ENCODE measurements at places on chromosomes 6 and 20.

DNA sequence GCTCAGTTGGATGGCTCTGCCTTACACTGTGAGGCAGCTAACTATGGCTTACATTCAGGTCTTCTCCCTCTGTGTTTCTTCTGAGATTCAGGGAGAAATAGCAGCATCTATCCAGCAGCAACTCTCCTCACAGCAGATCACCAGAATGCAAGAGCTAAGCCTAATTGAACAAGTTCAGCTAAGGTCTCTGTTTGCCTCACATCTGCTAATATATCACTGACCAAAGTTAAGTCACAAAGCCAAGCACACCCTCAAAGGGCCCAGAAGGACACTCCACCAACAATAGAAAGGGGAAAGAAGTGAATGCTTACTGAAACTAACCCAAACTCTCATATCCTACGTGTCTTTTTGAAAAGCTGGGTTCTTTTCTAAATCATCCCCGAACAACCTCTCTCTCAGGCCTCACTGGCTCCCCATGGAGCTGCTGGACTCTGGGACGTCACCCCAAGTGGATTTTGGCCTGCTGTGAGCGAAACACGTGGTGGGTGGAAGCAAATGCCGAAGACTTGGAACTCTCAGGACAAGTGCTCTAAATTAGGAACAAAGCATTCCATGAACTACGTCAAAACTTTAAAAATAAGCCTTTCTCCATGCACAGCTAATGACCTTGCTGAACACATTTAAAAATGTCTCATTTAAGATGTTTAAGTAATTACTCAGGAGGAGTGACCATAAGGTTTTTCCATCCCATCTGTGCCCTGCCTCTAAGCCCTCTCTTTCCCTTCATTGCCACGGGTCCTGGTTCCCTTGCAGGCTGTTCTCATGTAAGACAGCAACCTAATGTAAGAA lies 167.5 kb upstream of the PLCB4 start:
- no peak for DNase-seq

- DNase-seq = no peak
Observed at GRCh38 chr6:150967381-150967780, 101.9 kb downstream of the MTHFD1L start.

DNA sequence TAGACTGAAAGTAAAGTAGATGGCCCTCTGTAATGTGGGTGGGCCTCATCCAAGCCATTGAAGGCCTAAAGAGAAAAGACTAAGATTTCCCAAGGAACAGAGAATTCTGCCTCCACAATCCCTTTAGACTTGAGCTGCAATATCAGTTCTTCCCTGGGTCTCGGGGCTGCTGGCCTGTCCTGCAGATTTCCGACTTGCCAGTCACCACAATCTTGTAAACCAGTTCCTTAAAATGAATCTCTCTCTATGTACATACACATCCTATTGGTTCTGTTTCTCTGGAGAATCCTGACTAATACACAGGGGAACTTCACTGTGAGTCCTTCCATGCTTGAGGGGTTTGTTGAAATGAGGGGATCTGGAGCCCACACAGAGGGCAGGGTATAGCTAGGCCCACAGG lies 12.9 kb downstream of the CCDC170 start:
- DNase-seq = no peak

DNA sequence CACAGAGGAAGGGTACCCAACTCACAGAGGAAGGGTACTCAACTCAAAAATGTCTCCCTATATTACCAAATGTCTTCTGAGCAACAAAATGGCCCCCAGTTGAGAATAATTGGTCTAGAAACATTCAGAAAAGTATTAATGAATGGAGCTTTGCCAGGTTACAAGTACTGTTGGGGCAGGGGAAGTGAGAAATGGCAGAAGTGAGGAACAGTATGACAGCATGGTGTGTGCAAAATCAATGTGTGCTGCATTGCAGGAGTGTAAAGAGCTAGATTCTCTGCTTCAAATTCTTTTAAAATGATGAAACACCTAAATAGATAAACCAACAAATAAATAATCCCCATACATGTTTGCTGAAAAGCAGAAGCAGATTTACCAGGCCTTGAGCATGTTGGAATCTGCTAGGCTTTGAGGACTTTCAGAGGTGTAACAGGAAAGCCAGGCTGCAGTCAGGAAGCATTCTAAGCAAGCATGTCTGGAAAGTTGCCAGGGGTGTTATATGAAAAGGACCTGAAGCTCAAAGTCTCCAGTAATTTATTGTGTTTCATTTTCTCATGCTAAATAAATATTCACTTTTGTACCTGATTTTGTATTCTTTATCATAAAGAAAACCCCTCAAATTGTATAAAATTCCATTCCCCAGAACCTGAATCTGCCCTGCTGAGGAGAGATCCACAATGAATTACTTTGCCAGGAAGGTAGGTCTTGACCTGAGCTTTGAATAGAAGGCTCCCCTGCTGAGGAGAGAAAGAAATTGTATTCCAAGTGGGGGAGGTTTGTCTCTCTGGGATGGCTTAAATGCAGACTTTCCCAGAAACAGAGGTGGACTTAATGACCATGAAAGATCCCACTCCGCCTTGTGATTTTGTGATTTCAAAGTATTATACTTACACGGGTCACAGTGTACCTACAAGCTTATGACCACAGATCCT lies 265.0 kb upstream of the MARCKS start:
- DNase-seq = no peak

DNA sequence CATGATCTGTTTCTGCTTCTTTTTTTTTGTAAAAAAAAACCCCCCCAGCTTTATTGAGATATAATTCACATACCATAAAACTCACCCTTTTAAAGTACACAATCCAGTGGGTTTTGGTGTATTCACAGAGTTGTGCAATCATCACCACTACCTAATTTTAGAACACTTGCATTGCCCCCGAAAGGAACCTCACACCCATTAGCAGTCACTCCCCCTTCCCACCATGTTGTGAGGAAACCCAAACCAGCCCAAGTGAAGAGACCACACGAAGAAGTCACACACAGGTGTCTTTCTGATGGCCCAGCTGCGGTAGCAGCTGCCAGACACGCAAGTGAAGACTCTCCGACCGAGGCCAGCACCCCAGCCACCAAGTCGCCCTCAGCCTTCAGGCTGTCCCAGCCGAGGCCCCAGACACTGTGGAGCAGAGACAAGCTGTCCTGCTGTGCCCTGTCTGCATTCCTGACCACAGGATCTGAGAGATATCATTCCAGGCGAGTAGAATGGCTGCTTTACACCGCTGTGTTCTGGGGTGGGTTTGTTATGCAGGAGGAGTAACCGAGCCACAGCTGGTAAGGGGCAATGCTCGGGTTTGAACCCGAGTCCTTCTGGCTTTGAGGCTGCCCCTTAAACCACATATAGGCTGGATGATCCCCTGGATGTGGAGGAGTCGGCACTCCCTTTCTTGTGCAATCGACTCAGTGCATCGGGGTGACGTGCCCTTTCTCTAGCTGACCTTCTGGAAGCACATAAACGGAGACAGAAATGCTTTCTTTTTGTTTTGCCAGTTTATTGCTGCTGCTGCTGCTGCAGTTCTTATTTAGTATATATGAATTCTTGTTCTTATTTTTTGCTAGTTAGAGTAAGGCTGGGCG lies 59.1 kb upstream of the PTPN1 start:
- DNase-seq = no peak

DNA sequence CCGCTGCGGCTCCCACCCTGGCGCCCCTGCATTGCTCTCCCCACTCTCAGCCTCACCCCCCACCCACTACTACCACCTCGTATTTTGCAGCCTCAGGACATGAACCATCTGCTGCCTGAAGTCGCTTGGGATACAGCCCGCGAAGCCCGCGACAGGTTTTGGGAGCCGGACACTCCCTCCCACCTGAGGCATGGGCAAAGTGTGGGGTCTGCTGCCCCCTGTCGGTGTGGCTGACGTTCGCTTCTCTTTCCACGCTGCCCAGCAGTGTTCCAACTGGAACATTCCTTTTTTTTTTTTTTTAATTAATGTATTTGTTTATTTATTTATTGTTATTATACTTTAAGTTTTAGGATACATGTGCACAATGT lies 15.3 kb upstream of the LPA start:
- DNase-seq = no peak
